GF-D8 (cell line): ENCODE measurements at places on chromosomes 6 and 20.

- no peak for DNase-seq
Measured at GRCh38 chr6:52881662-52881995, 27.9 kb downstream of the GSTA3 start.

- DNase-seq: no peak
Measured at GRCh38 chr20:59171986-59172385, 8.4 kb downstream of the ZNF831 start.

GRCh38 chr20:44438782-44439181, 36.9 kb upstream of the TTPAL start:
- no peak for DNase-seq

DNA sequence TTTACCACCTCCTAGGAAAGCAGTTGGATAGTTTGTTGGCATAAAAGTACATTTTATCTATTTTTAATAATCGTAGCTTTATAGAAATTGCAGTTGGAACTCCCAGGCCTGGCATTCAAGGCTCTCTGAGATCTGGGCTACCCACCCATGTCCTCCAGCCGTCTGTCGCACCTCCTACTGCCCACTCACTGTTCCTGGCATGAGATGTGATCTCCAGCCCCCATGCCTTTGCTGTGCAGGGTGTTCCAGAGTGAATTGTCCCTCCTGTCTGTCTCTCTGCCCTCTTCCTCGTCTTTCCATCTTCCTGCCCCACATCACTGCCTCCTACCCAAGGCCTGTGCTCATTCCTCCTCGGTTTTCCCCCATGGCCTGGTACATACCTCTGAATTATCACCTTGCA, 50.7 kb downstream of the PTPN1 start:
- no peak for DNase-seq
